ENCODE measurements at places on chromosomes 7 and 10.

DNA sequence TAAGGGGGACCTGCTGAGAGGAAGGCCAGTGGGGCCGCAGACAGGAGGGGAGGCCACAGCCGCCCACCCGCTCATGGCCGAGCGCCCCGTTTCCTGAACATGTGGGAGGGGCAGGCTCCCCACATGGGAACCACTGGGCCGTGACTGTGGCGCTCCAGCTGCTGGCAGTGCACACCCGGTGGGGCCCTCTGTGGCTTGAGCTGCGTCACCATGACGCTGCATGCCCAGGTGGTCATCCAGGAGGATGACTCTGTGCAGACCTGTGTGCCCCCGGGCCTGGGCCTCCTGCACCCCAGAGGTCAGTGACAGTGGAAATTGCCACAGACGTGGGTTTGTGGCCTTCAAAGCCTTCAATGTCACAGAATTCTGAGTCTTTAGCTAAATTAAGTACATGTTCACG, 85.1 kb downstream of the MGMT start:
- no peaks in the 10 kb centered on the region for H3K36me3 ChIP-seq
- DNase-seq, result no peak
- no peaks in the 10 kb centered on the region for H3K4me1 ChIP-seq
- H3K27me3 ChIP-seq, result no peaks in the 10 kb centered on the region

GRCh38 chr7:47265621-47266020, 316.3 kb downstream of the TNS3 start:
- no peak overlapping the region for H3K4me3 ChIP-seq
- no peaks in the 10 kb centered on the region for H3K36me3 ChIP-seq
- H3K27ac ChIP-seq, result no peak overlapping the region

DNA sequence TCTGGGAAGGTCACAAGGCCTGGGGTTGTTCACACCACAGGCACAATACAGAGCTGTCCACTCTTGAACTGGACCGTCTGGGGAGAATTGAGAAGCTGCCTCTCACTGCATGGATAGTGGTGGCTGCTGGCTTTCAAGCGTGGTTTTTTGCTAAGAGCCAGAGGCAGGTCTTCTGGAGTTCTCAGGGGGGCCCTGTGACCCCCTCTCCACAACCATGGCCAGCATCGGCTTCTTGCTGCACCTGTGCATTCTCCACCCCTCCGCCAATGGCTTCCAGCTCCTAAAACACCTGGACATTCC, 140.3 kb downstream of the ADCY1 start:
- H3K36me3 ChIP-seq, result no peaks in the 10 kb centered on the region
- no peaks in the 10 kb centered on the region for H3K27me3 ChIP-seq
- no peak for DNase-seq
- no peak overlapping the region for H3K27ac ChIP-seq

GRCh38 chr10:95196046-95196445, 2.0 kb downstream of the ACSM6 start:
- no peaks in the 10 kb centered on the region for H3K27me3 ChIP-seq
- H3K4me1 ChIP-seq, result no peaks in the 10 kb centered on the region
- H3K4me3 ChIP-seq, result no peak overlapping the region
- no peak overlapping the region for H3K27ac ChIP-seq
- no peak for DNase-seq

GRCh38 chr10:131626274-131626673, 274.5 kb upstream of the PPP2R2D start:
- H3K4me3 ChIP-seq, result no peak overlapping the region
- no peaks in the 10 kb centered on the region for H3K27me3 ChIP-seq
- no peak overlapping the region for H3K27ac ChIP-seq
- no peak for DNase-seq
- H3K36me3 ChIP-seq, result no peaks in the 10 kb centered on the region

DNA sequence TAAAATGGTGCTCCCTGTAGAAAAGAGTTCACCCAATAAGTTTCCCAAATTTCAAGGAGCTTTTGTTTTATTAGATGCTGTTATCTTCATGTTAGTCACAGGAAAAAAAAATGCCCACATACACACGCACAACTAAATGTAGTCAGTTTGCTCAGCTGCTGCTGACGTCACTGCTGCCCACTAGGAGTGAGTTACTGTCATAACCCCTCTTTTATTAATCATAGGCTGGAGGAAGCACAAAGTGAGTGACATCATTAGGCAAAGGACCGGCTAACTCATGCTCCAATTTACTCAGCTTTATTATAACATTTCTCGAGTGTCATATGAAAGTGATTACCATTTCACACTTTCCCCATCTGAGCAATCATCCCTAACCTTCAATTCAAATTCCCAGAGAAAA, 6.7 kb upstream of the INHBA start:
- H3K4me3 ChIP-seq, result no peak overlapping the region
- H3K36me3 ChIP-seq, result no peaks in the 10 kb centered on the region
- H3K27me3 ChIP-seq, result no peaks in the 10 kb centered on the region
- H3K27ac ChIP-seq, result no peak overlapping the region

DNA sequence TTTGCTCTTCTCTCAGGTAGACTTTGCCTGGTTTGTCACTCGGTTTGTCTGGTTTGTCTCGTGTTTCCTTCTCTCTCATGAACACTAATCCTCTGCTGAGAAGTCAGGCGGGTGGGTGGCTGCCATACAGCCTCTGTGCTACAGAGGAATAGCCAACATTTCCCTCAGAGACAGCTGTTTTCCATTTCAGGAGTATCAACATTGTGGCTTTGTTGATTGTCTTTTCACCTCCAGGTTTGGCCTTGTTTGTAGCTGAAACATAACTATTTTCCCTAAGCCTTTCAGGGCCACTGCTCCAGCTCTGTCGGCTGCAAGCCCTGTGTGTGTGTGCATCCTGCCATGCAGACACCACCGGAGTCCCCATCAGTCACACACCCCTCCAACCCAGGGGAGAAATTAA, 122.8 kb downstream of the BAMBI start:
- no peak overlapping the region for H3K4me3 ChIP-seq
- H3K27me3 ChIP-seq, result no peaks in the 10 kb centered on the region

DNA sequence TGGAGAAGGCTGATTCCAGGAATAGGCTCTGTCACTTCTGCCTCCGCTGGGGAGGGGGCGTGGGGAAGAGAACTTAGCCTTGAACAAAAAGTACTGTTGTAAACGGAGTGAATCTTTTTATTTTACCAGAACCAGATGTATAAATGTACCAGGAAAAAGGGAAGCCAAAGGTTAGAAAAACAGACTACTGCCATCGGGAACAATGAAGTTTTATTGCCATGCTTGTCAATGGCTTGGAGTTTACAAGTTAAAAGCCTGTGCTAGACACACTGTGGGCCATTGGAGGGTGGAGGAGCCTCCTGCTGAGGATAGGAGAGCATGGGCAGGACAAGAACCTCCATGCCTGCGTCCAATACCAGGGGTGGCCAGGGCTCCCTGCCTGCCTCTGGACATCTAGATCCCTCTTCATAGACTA, 161.7 kb upstream of the LYZL2 start:
- H3K27me3 ChIP-seq, result no peaks in the 10 kb centered on the region
- no peaks in the 10 kb centered on the region for H3K36me3 ChIP-seq
- H3K4me1 ChIP-seq, result no peaks in the 10 kb centered on the region

DNA sequence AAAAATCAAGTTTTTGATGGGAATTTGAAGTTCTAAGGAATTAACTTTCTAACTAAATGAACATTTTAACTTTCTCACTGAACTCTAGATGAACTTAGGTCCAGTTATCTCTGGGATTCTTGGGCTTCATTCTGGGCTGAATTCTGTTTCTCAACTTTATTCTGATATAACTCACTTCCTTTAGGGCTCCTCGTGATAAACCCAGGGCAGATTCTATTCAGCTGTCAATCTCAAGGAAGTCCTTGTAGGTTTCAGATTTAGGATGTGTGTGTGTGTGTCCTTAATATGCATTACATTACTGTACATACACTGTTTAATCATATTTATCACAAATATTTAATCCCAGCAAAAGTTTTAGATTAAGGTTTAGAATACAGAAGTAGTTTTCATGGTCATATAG, 344.3 kb downstream of the GATA3 start:
- H3K27ac ChIP-seq, result no peak overlapping the region
- no peak for DNase-seq
- no peaks in the 10 kb centered on the region for H3K27me3 ChIP-seq
- no peak overlapping the region for H3K4me3 ChIP-seq

DNA sequence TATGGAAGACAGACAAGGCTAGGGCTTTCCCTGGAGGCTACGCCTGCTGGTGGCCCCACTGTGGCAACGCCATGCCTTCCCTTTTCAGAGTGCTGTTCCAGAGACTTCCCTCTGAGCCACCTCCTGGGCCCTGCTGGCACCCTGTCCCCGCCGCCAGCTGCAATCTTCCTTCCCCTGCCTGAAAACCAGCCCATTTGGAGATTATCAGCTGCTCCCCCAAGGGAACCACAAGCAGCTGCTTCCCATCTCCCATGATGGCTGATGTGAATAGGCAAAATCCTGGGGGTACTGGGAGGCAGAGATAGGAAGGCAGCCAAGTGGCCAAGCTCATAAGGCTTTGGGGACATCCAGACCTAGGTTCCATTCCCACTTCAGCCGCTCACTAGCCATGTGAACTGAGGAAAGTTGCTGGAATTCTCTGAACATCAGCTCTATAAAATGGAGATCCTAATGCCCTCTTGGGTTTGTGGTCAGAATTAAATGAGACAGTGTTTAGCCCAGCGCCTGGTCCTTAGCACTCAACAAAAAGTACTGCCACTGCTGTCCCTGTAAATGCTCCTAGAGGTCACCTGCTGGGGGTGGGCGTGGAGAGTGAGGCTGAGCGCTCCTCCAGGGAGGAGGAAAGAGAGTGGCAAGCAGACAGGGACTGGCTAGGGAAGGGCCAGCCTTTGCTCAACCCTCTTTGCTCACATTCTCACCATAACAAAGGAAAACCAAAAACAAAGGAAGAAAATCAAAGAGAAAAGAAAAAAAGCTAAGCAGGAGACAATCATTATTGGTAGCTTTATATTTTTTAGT, 5.9 kb downstream of the TSPAN33 start:
- no peaks in the 10 kb centered on the region for H3K36me3 ChIP-seq
- peaks cover 46% of the 10 kb centered on the region for H3K4me1 ChIP-seq
- no peak overlapping the region for H3K4me3 ChIP-seq
- peak; percentile 36 for DNase-seq

GRCh38 chr7:116280803-116281202, 70.5 kb downstream of the TES start:
- no peaks in the 10 kb centered on the region for H3K27me3 ChIP-seq
- H3K27ac ChIP-seq, result no peak overlapping the region
- H3K4me1 ChIP-seq, result no peaks in the 10 kb centered on the region
- no peaks in the 10 kb centered on the region for H3K36me3 ChIP-seq

GRCh38 chr10:70348228-70348850, 34.1 kb downstream of the LRRC20 start:
- H3K27ac ChIP-seq, result no peak overlapping the region
- H3K36me3 ChIP-seq, result no peaks in the 10 kb centered on the region
- peaks cover 31% of the 10 kb centered on the region for H3K4me1 ChIP-seq
- H3K4me3 ChIP-seq, result no peak overlapping the region

DNA sequence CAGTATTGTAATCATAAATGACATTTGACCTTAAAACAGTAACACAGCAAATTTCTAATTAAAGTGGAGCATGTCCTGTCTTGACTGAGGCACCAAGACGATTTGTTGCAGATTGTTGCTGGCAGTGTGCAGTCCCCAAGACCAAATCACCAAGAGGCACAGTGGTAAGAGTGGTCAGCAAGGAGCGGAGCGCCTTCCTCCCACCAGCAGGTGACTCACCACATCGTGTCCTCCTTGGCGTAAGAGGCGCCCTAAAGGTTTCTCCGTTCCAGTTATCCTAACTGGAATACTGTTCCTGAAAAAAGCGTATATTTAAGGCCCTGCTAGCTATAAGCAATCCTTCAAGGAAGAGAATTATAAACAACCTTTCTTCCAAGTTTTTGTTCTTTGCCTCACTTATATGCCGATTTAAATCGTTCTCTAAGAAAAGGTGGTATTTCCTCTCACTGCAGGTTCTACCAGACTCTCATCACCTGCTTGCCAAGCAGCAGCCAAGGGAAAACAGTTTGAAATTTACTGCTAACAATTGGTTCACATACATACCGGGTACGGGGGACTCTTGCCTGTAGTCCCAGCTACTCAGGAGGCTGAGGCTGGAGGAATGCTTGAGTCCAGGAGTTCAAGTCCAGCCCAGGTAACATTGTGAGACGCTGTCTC, 10.7 kb upstream of the REPIN1 start:
- H3K4me1 ChIP-seq, result peaks cover 5% of the 10 kb centered on the region
- H3K27me3 ChIP-seq, result no peaks in the 10 kb centered on the region
- H3K4me3 ChIP-seq, result no peak overlapping the region
- DNase-seq, result no peak
- H3K27ac ChIP-seq, result no peak overlapping the region

DNA sequence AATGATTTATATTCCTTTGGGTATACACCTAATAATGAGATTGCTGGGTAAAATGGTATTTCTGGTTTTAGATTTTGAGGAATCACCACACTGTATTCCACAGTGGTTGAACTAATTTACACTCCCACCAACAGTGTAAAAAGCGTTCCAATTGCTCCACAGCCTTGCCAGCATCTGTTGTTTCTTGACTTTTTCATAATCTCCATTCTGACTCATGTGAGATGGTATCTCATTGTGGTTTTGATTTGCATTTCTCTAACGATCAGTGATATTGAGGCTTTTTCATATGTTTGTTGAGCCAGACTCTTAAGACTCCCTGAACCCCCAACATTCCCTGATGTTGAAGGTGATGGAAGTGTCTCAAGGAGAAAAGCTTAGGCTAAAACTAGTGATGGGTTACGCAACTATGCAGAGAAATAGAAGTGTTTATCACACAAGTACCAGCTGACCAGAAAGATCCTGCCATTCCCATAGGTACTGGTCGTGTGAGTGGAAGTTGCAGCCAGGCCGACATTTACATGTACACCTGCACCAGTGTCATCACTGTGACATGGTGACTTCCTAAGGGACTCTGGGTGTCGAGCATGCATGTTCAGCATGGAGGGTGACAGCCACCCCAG, 711.2 kb upstream of the NRP1 start:
- no peaks in the 10 kb centered on the region for H3K36me3 ChIP-seq
- no peak for DNase-seq
- H3K27ac ChIP-seq, result no peak overlapping the region
- no peaks in the 10 kb centered on the region for H3K4me1 ChIP-seq
- no peaks in the 10 kb centered on the region for H3K27me3 ChIP-seq

DNA sequence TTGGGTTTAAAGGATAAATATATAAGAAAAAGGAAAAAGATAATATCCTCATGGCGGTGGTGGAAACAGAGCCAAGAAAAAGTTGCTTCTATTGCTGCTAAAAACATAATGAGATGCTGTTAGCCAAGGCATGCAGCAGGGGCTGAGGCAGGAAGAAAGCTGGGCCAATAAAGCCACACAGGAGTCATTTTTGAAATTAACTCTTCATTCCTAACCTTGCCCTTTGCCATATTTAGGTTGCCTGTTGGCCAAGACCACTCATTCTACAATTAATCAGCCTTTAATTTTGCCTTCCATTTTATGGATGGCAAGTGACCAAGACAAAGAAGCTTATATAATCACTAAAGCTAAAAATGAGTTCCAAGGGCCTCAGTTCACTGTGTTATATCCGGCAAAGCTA, 58.2 kb downstream of the ARMH3 start:
- H3K36me3 ChIP-seq, result peaks cover 74% of the 10 kb centered on the region
- H3K4me3 ChIP-seq, result no peak overlapping the region
- no peak overlapping the region for H3K27ac ChIP-seq
- peaks cover 21% of the 10 kb centered on the region for H3K4me1 ChIP-seq
